Activated CD4-positive, alpha-beta T cell treated with anti-CD3 and anti-CD28 coated beads, Interleukin-2, amount 10 ng/mL, durations not matched to agents 24 days and 14 days (primary cell): ENCODE measurements at places on chromosomes 6 and 20. TPM values are rescaled to one million over a fixed set of nuclear protein-coding genes. Genes with fewer than 3 reads are reported as not detected.

DNA sequence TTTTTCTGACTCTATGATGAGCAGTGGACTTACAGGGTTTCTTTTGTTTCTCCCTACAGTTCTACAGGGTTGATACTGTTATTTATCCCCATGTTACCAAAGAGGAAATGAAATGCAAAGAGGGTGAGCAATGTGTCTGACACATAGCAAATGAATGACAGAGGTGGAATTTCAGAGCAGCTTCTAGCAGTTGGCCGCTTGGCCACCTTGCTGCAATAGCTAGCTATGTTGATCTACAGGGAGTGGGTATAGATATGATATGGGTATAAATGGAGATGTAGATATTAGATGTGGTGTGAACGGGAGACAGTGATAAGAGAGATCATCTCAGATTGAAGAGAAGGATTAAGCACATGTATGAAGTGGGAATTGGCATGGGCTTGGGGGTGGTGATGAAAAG is 10.9 kb upstream of the SLC22A3 start:
- DNase-seq, result no peak
- H3K27ac ChIP-seq, result no peak overlapping the region
- H3K36me3 ChIP-seq, result no peaks in the 10 kb centered on the region
- H3K4me1 ChIP-seq, result no peaks in the 10 kb centered on the region
- H3K4me3 ChIP-seq, result no peak overlapping the region

DNA sequence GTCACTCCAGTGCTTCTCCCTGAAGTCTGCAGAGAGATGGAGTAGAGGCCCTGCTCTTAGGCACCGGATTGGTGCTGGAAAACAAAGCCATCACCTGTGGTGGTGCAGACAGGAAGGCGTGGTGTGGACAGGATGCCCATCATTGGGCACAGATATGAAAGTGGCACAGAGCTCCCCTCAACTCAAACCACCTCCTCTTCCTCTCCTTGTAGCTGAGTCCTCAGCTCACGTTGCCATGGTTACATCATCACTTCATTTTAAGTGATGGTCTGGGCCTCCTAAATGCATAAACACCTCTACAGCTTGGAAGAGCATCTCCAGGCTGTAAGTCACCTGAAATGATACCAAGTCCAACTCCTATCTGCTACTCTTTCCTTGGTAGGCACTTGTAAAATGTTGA is 8.0 kb upstream of the RTF2 start:
- peaks cover 4% of the 10 kb centered on the region for H3K36me3 ChIP-seq
- DNase-seq, result peak; percentile 85
- no peak overlapping the region for H3K4me3 ChIP-seq
- peak overlapping the region; percentile 60 for H3K27ac ChIP-seq

DNA sequence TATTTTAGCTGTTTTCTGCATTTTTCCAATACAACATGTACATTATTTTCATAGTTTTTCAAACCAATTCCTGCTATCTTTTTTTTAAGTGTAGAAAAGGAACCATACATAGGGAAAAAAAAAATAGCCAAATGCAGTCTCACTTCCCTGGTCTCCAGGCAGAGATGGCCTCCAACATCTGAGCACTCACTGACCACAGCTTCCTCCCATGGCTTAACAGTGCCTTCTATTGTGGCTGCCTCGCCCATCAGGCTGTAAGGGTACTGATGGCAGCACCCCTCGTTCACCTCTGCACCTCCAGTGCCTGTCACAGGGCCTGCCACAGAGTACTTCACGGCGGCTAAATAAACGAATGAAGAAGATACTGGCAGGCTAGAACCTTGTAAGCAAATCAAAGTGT is 591.1 kb downstream of the PTPRT start:
- DNase-seq, result no peak
- no peak overlapping the region for H3K4me3 ChIP-seq
- no peaks in the 10 kb centered on the region for H3K36me3 ChIP-seq
- no peaks in the 10 kb centered on the region for H3K4me1 ChIP-seq
- no peak overlapping the region for H3K27ac ChIP-seq
- no peaks in the 10 kb centered on the region for H3K27me3 ChIP-seq

- H3K4me3 ChIP-seq, result peak overlapping the region; percentile 96
- peak overlapping the region; percentile 85 for H3K27ac ChIP-seq
- peak; percentile 61 for DNase-seq
- peaks cover 67% of the 10 kb centered on the region for H3K36me3 ChIP-seq
Observed at GRCh38 chr20:17963114-17963897, 5.3 kb downstream of the SNX5 start.

DNA sequence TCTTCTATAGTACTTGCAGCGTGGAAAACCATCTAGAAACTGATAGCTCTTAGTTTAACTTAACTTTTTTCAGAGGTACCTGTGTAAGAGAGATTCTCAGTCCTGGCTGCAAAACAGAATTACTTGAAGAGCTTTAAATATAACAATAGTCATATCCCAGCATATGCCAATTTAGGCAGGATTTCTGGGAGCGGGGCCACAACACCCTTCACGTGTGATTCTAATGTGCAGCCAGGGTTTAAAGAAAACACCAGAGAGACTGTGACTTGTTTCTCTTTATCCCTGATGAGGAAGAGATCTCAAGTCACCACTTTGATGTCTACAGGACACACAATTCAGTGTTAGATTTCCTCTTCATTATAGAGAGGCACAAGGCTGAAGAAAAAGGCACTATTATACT is 103.7 kb downstream of the PDSS2 start:
- H3K27ac ChIP-seq, result no peak overlapping the region
- no peak for DNase-seq
- H3K4me1 ChIP-seq, result no peaks in the 10 kb centered on the region
- peaks cover 2% of the 10 kb centered on the region for H3K36me3 ChIP-seq

Gene OR2J3
- not detected in 2 replicates for total RNA-seq
